ENCODE measurements at places on chromosomes 1 and 21. TPM values are rescaled to one million over a fixed set of nuclear protein-coding genes. Genes with fewer than 3 reads are reported as not detected.

DNA sequence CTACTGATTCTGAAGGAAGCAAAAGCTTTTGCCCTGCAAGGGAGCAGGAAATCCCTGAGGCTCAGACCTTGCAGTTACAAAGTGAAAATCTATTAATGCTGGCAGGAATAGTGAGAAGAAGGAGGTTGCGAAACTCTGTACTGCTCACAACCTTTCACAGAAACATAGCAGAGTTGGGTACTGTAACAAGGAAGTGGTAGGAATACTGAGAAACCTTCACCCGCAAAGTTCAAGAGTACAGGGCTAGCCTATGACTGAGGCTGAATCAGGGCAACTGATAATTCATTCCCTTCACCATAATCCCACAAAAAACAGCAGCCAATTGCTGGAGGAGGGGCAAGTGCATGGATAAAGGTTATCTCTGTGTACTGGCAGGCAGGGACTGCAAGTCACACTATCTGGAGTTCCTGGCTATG is 23.9 kb upstream of the KCTD3 start:
- peaks cover 2% of the 10 kb centered on the region for H3K36me3 ChIP-seq
- DNase-seq = no peak
- H3K4me3 ChIP-seq = no peak overlapping the region
- peaks cover 41% of the 10 kb centered on the region for H3K27me3 ChIP-seq
- peaks cover 11% of the 10 kb centered on the region for H3K4me1 ChIP-seq

GRCh38 chr1:89064632-89065031 is 376 bp downstream of the GBP1 start:
- DNase-seq = no peak
- H3K27ac ChIP-seq = peak overlapping the region; percentile 89
- peaks cover 46% of the 10 kb centered on the region for H3K4me1 ChIP-seq
- peaks cover 11% of the 10 kb centered on the region for H3K36me3 ChIP-seq

GRCh38 chr21:43733529-43734071 is 14.7 kb downstream of the PDXK start:
- H3K4me3 ChIP-seq = peak overlapping the region; percentile 22
- no peaks in the 10 kb centered on the region for H3K27me3 ChIP-seq
- DNase-seq = no peak

- peaks cover 28% of the 10 kb centered on the region for H3K27me3 ChIP-seq
- DNase-seq = no peak
- peaks cover 18% of the 10 kb centered on the region for H3K4me1 ChIP-seq
- no peak overlapping the region for H3K27ac ChIP-seq
- no peaks in the 10 kb centered on the region for H3K36me3 ChIP-seq
Measured at GRCh38 chr1:205505791-205506190, 1.3 kb downstream of the CDK18 start.

INSRR gene
- total RNA-seq = 0.08 TPM

KCNA3 gene
- not detected for total RNA-seq
